ENCODE measurements at places on chromosomes 3 and 15.

- DNase-seq = no peak
Observed at GRCh38 chr3:110261141-110261540, 810.5 kb upstream of the NECTIN3 start.

DNA sequence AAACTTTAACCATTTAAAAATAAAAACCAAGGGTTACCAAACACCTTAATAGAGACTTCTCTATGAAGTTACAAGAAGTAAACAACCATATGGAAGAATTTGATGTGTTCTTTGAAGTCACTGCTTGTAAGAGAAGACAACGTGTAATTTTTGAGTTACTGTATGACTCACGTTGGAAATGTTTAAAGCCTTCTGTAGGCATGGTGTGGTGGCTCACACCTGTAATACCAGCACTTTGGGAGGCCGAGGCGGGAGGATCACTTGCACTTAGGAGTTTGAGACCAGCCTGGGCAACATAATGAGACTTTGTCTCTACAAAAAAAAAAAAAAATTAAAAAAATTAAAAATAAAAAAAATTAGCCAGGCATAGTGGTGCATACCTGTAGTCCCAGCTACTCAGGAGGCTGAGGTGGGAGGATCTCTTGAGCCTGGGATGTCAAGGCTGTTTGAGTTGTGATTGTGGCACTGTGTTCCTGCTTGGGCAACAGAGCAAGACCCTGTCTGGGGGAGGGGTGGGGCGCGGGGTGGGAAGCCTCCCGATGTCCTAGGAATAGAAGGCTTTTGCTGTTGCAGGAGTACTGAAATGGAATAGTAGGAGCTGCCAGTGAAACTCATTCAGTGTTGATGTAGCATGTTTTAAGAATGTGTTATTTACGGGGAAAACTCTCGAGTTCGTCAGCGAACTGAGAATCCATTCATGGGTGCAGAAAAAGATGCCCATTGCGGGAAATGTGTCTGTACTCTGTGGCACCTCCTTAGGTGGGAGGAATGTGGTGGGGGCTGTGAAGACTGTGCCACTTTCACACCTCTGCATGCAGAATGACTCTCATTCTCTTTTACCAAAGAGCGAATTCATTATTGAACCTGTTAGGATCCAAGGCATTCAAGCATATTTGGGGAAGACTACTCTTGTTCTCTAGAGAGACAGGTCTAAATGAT lies 134.2 kb downstream of the FNDC3B start:
- DNase-seq = no peak

DNA sequence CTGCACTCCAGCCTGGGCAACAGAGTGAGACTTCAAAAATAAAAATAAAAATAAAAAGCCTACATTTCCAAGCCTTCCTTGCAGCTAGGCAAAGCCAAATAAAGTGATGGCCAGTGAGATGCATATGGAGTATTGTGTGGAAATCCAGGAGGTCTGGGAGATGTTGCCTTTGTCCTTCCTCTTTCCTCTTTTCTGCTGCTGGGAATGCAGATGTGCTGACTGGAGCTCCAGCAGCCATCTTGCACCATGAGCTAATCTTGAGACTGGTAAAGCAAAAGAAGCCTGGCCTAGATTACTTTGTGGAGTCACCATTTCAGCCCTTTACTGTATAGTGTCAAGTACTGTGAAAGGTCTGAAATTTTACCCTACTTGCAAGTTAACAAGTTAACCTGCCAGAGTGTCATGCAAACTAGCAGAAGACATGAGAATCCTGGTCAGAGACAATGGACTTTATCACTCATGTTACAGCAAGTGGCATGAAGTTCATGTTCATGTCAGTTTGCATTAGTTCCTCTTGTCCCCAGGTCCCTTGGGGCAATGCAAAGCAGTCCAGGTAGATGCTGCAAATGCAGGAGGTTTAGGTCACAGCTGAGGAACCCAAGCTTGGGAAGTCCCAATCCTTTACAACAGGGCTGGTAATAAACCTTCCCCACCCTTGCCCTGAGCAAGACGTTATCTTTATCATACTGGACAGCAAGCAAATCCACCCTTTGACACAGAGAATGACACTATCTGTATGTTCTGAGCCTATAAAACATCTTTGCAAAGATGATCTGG lies 103.1 kb downstream of the TLE3 start:
- no peak for DNase-seq

GRCh38 chr15:31238906-31239305 lies 87.7 kb upstream of the KLF13 start:
- no peak for DNase-seq

GRCh38 chr3:120311863-120312794 lies 27.1 kb upstream of the GPR156 start:
- DNase-seq = no peak

DNA sequence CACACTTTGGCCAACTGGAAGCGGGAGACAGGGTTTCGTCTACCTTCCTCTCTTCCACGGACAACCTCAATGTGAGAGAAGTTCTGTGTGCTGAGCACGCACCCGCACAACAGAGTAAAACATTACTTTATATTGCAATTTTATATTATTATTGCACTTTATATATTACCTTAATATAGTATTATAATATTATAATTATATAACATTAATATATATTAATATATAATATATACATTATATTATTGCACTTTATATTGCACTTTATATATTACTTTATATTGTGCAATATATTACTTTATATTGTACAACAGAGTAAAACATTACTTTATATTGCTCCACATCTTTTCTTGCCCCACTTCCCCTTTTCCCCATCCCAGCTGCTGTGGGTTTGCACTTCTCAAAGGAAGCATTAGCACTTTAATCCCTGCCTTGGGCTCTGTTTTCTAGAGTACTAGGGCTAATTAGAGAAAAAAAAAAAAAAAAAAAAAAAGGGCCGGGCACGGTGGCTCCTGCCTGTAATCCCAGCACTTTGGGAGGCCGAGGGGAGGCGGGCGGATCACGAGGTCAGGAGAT lies 76.4 kb upstream of the SLC4A7 start:
- DNase-seq = no peak

GRCh38 chr15:101528108-101528916 lies 38.8 kb upstream of the PCSK6 start:
- DNase-seq = peak; percentile 77

DNA sequence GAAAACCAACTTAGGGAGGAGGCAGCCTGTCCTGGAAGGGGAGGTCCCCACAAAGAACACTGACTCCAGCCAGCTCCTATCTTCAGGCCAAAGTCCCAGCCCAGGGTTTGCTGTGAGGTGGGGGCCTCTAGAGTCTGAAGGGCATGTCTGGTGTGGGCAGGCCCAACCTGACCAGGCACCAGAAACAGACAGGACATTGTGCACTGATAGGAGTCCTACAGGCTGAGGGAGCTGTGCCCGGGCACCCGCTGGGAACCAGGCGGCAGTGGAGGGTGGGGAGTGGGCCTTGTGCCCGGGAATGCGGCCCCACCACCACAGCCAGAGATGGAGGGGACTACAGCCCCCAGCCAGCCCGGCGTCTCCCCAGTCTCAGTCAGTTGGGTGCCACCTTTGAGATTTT lies 161.4 kb downstream of the WNT7A start:
- no peak for DNase-seq

- no peak for DNase-seq
Observed at GRCh38 chr15:69543681-69544364, 91.2 kb downstream of the RPLP1 start.

GRCh38 chr15:45351227-45351626 lies 27.1 kb downstream of the GATM start:
- no peak for DNase-seq

- DNase-seq = no peak
Observed at GRCh38 chr3:73101881-73102280, 40.4 kb downstream of the EBLN2 start.

DNA sequence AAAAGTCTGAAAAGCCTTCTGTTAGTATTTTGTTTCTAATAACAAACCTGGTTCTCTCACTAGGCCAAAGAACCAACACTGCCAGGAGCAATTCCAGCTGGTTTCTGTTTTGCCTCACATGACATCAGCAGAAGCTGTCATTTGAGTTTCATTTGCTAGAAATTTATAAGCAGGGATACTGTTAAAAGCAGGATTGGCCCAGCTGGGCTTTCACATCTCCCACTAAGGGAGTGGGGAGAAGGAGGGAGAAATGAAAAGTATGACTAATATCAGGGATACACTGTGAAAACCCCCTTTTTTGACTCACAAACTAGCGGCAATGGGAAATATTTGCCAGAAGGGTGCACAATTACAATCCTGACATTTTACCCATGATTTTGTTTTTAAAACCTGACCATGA lies 5.3 kb downstream of the CCDC80 start:
- DNase-seq = no peak

GRCh38 chr3:115162759-115163158 lies 15.7 kb upstream of the ZBTB20 start:
- DNase-seq = no peak

DNA sequence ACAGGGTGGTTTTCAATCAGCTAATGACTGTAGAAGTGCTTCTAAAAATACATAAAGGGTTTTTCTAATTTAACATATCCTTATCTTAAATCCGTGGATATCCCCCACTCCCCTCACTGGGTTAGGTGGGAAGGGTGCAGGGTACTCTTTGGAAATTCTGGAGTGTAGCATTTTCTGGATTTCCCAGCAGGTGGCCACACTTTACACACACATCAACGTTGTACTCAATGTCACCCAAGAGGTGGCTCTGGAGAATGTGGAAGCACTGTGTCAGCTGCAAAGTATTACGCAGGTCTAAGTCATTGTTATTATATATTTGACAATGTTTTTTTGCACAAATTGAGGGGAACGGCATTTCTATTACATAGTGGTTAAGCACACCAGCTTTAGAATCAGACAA lies 168.8 kb downstream of the CHDH start:
- no peak for DNase-seq

DNA sequence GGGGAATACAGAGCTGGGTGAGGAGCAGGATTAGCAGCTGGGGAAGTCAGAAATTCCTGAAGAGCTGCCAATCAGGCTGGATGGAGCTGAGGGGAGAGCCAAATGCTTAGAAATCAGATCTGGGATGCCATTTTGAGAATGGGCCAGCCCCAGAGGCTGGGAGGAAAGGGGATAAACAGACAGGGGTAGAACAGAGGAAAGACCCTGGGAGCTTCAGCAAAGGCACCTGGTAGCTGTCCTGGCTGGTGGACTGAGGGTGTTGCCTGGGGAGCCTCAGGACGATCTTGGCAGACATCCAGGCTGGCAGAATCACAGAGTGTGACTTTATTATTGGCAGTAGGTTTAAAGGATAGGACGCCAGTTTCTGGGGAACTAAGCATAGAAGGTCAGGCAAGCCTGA lies 97.8 kb downstream of the SQOR start:
- DNase-seq = no peak

DNA sequence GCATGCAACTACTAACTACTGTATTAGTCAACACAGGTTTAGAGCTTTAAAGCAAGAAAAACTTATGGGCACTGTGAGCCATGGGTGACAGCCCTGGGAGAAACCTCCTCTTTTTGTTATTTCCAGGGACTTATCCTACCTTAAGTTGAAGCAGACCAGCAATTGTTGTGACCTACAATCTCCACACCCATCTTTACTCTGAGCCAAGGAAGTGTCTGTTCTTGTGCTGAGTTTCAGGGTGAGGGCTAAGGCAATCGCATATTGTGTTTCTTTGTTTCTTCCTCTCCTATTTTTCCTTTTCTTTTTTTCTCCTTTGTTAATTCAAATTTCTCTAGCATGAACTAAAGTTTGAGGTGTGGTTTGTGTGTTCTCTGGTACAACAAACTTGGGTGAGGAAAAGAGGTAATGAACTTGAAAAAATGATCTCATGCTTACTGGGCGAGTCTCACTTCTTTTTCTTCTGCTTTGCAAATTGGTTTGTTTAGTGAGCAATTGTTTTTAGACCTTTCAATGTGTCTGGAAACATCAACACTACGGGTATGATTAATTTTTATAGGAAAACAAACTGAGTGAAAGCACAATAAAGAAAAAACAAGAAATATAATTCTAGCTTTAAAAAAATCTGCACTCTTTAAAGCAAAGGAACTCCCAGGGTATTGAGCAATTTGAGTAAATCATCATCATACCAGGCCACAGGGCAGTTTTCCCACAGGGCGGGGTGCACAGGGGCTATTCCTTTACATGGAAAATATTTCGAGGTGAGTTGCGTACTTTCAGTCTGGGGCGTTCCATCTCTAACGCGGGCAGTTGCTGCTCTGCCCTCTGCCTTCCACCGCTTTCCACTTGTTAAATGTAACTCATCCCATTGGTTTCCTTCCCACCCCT lies 2.7 kb downstream of the UPK1B start:
- no peak for DNase-seq

GRCh38 chr15:31486506-31486905 lies 159.9 kb downstream of the KLF13 start:
- DNase-seq = no peak

GRCh38 chr15:88015228-88015860 lies 241.2 kb downstream of the NTRK3 start:
- no peak for DNase-seq

DNA sequence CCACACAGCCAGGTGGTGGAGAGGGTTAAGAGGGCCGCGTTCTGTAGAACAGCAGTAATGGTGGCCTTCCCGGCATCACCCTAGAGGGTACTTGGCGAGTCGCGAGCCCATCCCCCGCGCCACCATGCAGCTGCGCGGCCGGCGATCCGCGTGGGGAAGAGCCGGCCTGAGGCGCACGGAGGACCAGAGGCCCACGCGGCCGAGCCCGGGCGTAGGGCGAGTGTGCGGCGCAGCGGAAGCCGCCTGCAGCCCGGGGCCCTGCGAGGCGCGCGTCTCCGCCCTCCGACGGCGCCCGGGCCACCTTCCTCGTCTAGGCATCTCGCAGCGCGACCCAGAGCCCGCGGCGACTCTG lies 423 bp downstream of the TKT start:
- peak; percentile 77 for DNase-seq

- DNase-seq = no peak
Observed at GRCh38 chr3:133330065-133330464, 69.8 kb upstream of the BFSP2 start.

DNA sequence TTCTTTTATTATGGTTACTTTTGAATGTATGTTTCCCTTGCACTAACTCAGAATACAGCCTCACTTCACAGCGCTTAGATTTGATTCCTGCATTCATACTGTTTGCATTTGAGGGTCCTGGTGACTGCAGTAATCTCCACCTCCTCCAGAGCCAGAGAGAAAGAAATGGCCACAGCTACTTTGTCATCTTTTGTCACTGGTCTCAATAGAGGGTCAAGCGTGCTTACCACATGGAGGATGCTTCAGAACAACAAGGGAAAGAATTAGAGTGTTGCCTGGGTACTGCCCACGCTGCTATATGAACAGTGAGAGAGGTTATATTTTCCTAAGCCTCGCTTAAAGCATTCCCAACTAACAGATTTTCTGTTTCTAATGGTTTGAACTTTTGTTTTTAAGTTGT lies 190.1 kb downstream of the TP63 start:
- DNase-seq = no peak

Measured in Right ventricle myocardium inferior (tissue), 1 donor.